ENCODE measurements at places on chromosomes 13 and 19.

- no peak for DNase-seq
These were observed 4.0 kb downstream of the NOP53 start for GRCh38 chr19:47749326-47749725.

DNA sequence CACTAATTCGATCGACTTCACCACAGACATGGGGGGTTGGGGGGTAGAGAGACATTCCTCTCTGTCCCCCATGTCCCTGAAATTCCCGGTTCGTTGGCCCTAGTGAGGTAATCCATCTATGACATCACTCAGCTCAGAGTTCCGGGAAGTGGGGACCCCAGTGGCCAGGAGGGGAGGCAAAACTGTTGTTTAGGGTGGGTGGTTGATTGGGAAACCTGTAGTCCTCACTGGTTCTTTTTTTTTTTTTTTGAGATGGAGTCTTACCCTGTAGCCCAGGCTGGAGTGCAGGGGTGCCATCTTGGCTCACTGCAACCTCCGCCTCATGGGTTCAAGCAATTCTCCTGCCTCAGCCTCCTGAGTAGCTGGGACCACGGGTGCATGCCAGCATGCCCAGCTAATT, at the start of gene ARRDC5:
Gene ARRDC5 (minus strand): TSS at position 101 of the 400 bp plus-strand sequence. CDS start 71 bp downstream, at position 30.
- no peak for DNase-seq

DNA sequence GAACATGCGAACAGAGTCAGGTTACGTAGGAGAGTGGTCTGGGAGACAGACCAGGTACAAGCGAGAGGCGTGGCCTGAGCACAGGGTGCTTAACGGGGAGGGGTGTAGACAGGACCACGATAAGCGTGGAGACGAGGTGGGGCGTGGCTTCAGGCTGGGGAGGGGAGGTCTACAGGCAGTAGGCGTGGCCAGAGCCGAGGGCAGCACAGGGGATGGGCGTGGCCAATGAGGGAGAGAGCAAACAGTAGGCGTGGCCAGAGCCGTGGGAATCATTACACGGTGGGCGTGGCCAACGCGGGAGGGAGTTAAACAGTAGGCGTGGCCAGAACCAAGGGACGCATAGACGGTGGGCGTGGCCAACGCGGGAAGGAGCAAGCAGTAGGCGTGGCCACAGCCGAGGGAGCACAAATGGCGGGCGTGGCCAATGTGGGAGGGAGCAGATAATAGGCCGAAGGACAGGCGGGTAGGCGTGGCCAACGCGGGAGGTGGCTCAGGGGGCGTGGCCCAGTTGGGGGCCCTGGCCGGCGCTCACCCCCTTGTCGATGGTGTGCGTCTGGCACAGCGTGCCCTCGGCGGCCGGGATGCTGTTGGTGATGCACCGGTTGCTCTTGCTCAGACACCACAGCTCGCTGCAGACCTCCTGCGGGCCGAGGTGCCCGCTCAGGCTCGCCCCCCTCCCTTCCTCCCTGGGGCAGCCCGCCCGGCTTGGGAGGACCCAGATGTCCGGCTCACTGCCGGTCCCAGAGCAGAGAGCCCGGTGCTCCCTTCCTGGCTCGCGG, 15.2 kb upstream of the MYO1F start:
- peak; percentile 94 for DNase-seq

DNA sequence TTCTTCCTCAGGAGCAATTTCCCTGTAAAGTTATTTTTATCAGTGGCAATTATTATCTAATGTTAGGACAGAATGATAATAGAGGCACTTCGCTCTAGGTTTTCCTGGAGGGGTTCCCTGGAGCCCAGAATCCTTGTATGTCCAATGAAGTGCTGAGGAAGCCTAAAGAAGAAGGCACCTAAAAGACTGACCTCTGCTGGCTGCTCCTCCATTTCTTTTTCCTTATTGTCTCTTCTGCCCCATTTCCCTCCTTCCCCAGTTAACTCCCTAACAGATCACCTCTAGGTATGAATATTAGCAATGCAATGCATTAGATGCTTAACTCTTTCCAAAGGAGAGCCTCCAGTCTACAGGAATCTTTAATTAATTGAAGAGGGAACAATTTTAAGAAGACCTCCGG, 985.4 kb downstream of the DIAPH3 start:
- no peak for DNase-seq

GRCh38 chr13:80171096-80171495, 169.8 kb downstream of the SPRY2 start:
- no peak for DNase-seq

DNA sequence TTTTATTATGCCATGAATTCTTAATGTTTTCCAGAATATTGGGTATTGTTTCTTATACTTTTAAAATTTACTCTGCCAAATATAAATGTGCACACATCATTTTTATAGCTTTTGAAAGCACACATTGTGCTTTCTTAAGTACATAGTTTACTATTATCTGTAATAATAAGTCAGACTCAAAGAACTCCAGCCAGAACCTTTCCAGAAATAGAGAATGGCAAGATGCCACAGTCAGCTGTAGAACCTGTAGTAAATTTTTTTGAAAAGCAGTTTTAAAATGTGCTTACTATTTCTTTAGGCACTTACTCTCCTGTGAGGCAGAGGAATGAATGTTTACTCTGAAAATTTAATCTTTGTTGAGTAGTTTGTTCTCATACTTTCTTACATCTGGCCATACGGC, 1287.1 kb downstream of the PCDH9 start:
- DNase-seq, result no peak
